ENCODE measurements at places on chromosomes 6 and 20. TPM values are rescaled to one million over a fixed set of nuclear protein-coding genes. Genes with fewer than 3 reads are reported as not detected.

GRCh38 chr20:53911301-53911700, 159.1 kb downstream of the BCAS1 start:
- no peaks in the 10 kb centered on the region for H3K36me3 ChIP-seq
- no peak overlapping the region for H3K4me3 ChIP-seq
- H3K27me3 ChIP-seq = no peaks in the 10 kb centered on the region
- no peak overlapping the region for H3K27ac ChIP-seq
- H3K4me1 ChIP-seq = peaks cover 46% of the 10 kb centered on the region

Gene C6orf132
- total RNA-seq = 0.12 TPM

Gene NINL
- total RNA-seq = 2.9 TPM

- peaks cover 5% of the 10 kb centered on the region for H3K4me1 ChIP-seq
- no peaks in the 10 kb centered on the region for H3K36me3 ChIP-seq
Observed at GRCh38 chr6:2718334-2719092, 32.2 kb downstream of the MYLK4 start.

GRCh38 chr6:110270165-110270564, 88.0 kb downstream of the METTL24 start:
- H3K27me3 ChIP-seq = peaks cover 11% of the 10 kb centered on the region
- no peaks in the 10 kb centered on the region for H3K36me3 ChIP-seq
- no peak overlapping the region for H3K4me3 ChIP-seq
- H3K4me1 ChIP-seq = no peaks in the 10 kb centered on the region
- no peak overlapping the region for H3K27ac ChIP-seq

GRCh38 chr6:24768361-24768760, 6.4 kb upstream of the GMNN start:
- DNase-seq = no peak
- H3K4me3 ChIP-seq = no peak overlapping the region
- no peak overlapping the region for H3K27ac ChIP-seq
- peaks cover 2% of the 10 kb centered on the region for H3K4me1 ChIP-seq
- H3K27me3 ChIP-seq = no peaks in the 10 kb centered on the region

Gene CTAGE9
- total RNA-seq = not detected

GRCh38 chr6:34484899-34485298, 19.0 kb downstream of the PACSIN1 start:
- peak; percentile 94 for DNase-seq
- H3K4me1 ChIP-seq = peaks cover 24% of the 10 kb centered on the region

Gene CTCFL
- total RNA-seq = not detected

- no peak for DNase-seq
- H3K27me3 ChIP-seq = no peaks in the 10 kb centered on the region
- H3K27ac ChIP-seq = no peak overlapping the region
- no peak overlapping the region for H3K4me3 ChIP-seq
- H3K36me3 ChIP-seq = peaks cover 17% of the 10 kb centered on the region
Observed at GRCh38 chr6:143127941-143128680, 67.4 kb downstream of the AIG1 start.

- no peaks in the 10 kb centered on the region for H3K27me3 ChIP-seq
- peaks cover 54% of the 10 kb centered on the region for H3K36me3 ChIP-seq
- DNase-seq = no peak
Observed at GRCh38 chr6:36863670-36864540, 10.7 kb downstream of the PPIL1 start.

Gene BPIFA1
- total RNA-seq = not detected

GRCh38 chr20:51837436-51837835, 35.1 kb upstream of the SALL4 start:
- no peaks in the 10 kb centered on the region for H3K4me1 ChIP-seq
- no peak for DNase-seq

DNA sequence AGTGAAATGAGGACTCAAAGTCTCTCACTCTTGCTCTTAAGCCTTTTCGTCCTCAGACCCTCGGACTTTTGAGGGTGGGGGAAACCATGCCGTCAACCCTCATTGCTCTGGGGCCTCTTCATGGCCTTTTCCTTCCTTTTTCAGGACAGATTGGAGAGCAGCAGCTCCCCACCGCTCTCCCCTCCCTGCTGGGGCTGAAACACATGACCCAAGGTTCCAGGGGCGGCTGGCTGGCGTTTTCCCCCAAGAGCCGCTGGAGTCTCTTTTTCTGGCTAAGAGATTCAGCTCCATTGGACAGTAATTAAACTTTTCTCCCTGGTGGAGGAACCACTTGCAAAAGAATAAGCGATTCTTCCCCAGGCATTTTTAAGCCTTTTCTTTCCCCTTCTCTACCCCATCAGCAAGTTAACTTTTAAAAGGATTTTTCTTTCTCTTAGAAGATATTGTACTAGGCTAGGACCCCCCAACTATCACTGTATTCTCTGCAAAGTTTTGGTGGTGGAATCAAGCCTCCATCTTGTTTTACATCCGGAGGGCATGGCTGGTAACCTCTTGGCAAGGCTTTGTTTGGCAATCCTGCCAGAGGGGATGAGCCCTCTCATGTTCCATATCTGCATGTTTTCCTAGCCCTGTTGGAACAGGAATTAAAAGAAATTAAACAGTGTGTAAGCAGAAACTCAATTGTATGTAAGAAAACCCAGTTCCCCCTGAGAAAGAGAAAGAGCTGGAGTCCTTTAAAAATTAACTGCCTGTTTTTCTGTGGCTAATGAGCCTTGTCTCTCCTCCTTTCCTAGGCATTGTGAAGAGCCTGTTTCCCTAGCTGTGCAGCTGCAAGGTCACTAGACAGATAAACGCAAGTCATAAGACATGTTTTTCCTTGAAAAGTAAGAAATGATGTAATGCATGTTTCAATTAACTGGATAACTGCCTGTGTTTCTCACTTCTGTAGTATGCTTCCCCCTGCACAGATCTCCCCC, 100.8 kb upstream of the GPR6 start:
- no peak overlapping the region for H3K4me3 ChIP-seq
- H3K4me1 ChIP-seq = no peaks in the 10 kb centered on the region
- H3K36me3 ChIP-seq = no peaks in the 10 kb centered on the region
- no peak overlapping the region for H3K27ac ChIP-seq
- DNase-seq = no peak

GRCh38 chr20:3166913-3167342, 6.4 kb downstream of the LZTS3 start:
- H3K36me3 ChIP-seq = no peaks in the 10 kb centered on the region
- peaks cover 8% of the 10 kb centered on the region for H3K4me1 ChIP-seq
- no peak for DNase-seq
- peaks cover 4% of the 10 kb centered on the region for H3K27me3 ChIP-seq
- no peak overlapping the region for H3K27ac ChIP-seq

Gene CRISP2
- total RNA-seq = not detected

- H3K36me3 ChIP-seq = peaks cover 7% of the 10 kb centered on the region
- no peak for DNase-seq
- peaks cover 16% of the 10 kb centered on the region for H3K4me1 ChIP-seq
- no peaks in the 10 kb centered on the region for H3K27me3 ChIP-seq
- no peak overlapping the region for H3K4me3 ChIP-seq
- H3K27ac ChIP-seq = no peak overlapping the region
Observed at GRCh38 chr6:41054511-41054910, 1.5 kb downstream of the APOBEC2 start.

Gene TREML1
- not detected for total RNA-seq

DNA sequence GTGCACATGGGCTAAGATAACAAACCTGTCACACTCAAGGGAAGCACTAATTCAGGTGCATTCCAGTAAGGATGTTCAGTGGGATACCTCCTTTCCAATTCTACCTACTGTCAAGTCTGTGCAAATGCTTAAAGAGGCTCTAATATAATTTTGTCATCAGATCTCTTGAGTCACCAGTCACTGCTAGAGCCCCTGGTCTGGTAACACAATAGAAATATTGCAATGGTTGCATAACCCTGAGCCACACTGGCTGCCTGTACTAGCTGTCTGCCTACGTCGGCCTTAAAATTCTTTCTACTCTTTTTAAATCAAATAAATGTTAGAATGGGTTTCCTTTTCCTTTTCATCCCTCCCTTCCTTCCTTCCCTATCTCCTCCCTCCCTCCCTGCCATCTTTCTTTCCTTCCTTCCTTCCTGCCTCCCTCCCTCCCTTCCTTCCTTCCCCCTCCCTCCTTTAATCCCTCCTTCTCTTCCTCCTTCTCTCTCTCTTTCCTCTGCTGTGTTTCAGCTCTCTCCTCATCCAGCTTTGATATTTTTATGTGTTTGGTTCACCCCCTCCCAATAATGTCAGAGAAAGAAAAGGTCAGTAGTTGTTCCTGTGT, 28.1 kb upstream of the OLIG3 start:
- H3K4me1 ChIP-seq = no peaks in the 10 kb centered on the region
- H3K4me3 ChIP-seq = no peak overlapping the region
- peaks cover 11% of the 10 kb centered on the region for H3K27me3 ChIP-seq

- no peaks in the 10 kb centered on the region for H3K27me3 ChIP-seq
- no peak for DNase-seq
- no peaks in the 10 kb centered on the region for H3K36me3 ChIP-seq
Observed at GRCh38 chr6:12264671-12265070, 25.5 kb upstream of the EDN1 start.

Gene NKX2-2
- not detected for total RNA-seq

Gene KHDC1L
- not detected for total RNA-seq

GRCh38 chr20:59829054-59829785, 104.2 kb downstream of the SYCP2 start:
- no peaks in the 10 kb centered on the region for H3K4me1 ChIP-seq
- DNase-seq = no peak
- H3K27me3 ChIP-seq = peaks cover 6% of the 10 kb centered on the region
- no peaks in the 10 kb centered on the region for H3K36me3 ChIP-seq

Gene TBCC
- 12.9 TPM for total RNA-seq

Gene SNAP25
- total RNA-seq = not detected

DNA sequence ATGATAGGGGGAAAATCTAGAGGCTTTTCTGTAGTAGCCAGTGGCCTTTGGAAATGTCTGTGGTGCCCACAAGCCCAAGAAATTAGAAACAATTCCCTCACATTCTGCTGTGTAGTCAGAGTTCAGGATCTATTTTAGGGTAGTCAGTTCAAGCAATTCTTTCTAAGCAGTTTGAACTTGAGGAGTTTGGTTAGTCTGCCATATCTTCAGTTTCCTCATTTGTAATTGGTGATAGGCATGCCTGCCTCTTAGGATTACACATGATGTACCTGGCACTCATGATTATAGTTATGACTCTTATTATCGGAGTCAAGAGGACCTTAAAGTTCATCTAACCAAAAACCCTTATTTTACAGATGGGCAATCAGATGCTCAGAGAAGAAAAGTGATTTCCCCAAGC, 21.2 kb upstream of the MEP1A start:
- no peak overlapping the region for H3K27ac ChIP-seq
- no peak overlapping the region for H3K4me3 ChIP-seq
- no peaks in the 10 kb centered on the region for H3K36me3 ChIP-seq
- no peaks in the 10 kb centered on the region for H3K4me1 ChIP-seq

GRCh38 chr20:21516861-21517565, 3.1 kb upstream of the NKX2-2 start:
- peaks cover 58% of the 10 kb centered on the region for H3K4me1 ChIP-seq
- H3K4me3 ChIP-seq = no peak overlapping the region
- no peaks in the 10 kb centered on the region for H3K36me3 ChIP-seq

DNA sequence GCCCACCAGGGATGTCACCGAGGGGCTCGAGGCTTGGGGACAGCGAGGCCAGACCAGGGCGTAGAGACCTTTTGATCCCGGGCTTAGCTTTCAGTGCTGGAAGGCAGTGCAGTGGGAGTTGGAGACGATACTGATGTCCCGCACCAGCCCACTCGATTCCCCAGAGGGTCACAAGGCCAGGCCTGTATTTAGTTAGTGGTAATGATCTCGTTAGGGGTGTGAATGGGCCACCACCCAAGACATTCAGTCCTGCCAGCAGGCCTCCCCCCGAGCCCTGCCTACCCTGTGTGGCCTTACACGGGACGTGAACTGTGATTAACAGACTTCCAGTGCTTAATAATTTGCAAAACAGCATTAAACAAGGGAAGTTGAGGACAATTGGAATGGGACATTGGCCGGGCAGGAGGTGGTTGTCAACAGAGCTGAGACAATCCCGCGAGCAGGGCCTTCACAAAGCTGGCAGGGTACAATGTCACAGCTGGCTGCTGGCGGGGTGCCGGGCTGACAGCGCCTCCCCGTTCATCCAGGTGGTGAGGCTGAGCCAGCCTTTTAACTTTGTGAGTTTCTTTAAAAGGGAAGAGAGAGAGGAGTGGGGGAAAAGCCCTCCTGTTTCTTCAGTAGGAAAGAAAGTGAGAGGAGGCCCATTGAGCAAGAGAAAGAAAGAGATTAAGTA, 175.3 kb upstream of the RALGAPA2 start:
- peaks cover 20% of the 10 kb centered on the region for H3K27me3 ChIP-seq
- no peaks in the 10 kb centered on the region for H3K36me3 ChIP-seq
- no peak overlapping the region for H3K27ac ChIP-seq
- H3K4me3 ChIP-seq = no peak overlapping the region

Gene FAM217A
- total RNA-seq = not detected

DNA sequence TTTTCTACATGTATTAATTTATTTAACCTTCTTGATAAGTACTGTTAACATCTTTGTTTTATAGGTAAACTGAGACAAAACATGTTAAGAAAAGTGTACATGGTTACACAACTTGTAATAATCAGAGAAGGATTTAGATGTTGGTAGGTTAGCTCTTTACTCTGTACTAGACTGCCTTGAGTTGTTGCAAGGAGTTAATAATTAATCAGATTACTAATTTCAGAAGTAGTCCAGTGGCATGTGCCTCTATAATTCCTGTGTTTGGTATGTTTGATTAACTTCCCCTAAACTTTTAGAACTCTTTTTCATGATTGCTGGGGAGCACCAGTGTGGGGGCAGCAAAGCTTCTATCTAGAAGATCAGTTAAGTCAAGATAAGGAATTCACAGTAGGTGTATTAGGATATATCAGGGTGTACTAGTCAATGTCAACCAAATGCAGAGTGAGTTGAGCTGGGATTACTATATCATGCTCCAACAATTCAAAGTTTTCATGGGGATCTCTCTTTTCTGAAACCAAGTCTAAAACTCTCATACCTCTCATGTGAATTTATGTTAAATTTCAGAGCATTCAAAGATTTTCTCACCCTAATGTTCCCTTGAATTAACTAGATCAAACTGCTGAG, 129.7 kb upstream of the AHI1 start:
- no peaks in the 10 kb centered on the region for H3K36me3 ChIP-seq
- no peak for DNase-seq
- no peak overlapping the region for H3K4me3 ChIP-seq
- H3K4me1 ChIP-seq = peaks cover 19% of the 10 kb centered on the region
- H3K27me3 ChIP-seq = peaks cover 1% of the 10 kb centered on the region

GRCh38 chr6:149452037-149452939, 32.5 kb downstream of the ZC3H12D start:
- peaks cover 38% of the 10 kb centered on the region for H3K36me3 ChIP-seq
- H3K4me1 ChIP-seq = peaks cover 12% of the 10 kb centered on the region
- H3K4me3 ChIP-seq = no peak overlapping the region
- H3K27me3 ChIP-seq = no peaks in the 10 kb centered on the region

Gene OR12D3
- not detected for total RNA-seq

GRCh38 chr20:2576317-2576727, 39.9 kb downstream of the TMC2 start:
- no peaks in the 10 kb centered on the region for H3K4me1 ChIP-seq
- H3K4me3 ChIP-seq = no peak overlapping the region
- H3K36me3 ChIP-seq = no peaks in the 10 kb centered on the region
- no peak overlapping the region for H3K27ac ChIP-seq
- no peak for DNase-seq

GRCh38 chr6:37940074-37940847, 120.7 kb downstream of the ZFAND3 start:
- peaks cover 57% of the 10 kb centered on the region for H3K4me1 ChIP-seq
- peaks cover 3% of the 10 kb centered on the region for H3K36me3 ChIP-seq
- H3K4me3 ChIP-seq = no peak overlapping the region
- DNase-seq = peak; percentile 9

- H3K4me1 ChIP-seq = no peaks in the 10 kb centered on the region
- no peak overlapping the region for H3K4me3 ChIP-seq
- DNase-seq = no peak
- H3K27me3 ChIP-seq = no peaks in the 10 kb centered on the region
Observed at GRCh38 chr6:135372758-135373157, 124.8 kb downstream of the AHI1 start.
